ENCODE measurements at places on chromosomes 3 and 15.
A peak's percentile ranks its signal among the peaks of the same experiment; 100 is the strongest.

GRCh38 chr3:140384876-140385275 is 293.0 kb upstream of the TRIM42 start:
- no peak for DNase-seq

- no peak for DNase-seq
Observed at GRCh38 chr3:158103081-158103886, 2.9 kb downstream of the SHOX2 start.

DNA sequence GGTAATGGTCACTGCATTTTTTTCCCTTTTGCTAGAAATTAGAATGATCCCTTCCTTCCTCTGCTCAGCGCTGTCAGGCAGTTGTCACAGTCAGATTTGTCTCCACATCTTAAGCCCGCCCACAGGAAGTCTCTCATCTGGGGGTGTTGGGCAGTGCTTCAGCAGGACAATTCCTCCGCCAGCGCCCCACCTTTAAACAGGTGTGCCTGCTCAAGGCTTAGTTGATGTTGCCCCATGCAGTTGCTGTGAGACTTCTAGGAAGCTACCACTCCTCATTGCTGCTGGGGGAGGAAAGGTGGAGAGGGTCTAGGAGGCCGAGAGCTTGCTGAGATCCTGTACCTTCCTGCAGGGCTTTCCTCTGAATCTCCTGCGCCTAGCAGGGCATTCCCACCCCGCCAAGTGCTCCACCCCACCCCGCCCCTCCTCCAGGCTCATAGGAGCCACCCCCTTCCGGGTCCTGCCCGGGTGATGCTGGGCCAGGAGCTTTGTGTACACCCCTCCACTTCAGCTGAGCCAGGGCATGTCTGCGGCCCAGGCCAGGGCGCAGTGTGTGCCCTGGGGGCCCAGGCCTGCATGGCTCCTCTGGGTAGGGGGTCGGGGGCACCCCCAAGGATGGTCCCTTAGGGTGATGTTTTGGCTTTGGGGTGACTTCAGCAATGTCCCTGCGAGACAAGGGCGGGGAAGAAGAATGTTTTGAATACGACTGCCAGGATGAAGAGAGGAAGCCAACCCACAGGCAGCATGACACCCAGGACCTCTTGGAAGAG is 68.7 kb downstream of the TRAK1 start:
- DNase-seq = peak; percentile 14

DNA sequence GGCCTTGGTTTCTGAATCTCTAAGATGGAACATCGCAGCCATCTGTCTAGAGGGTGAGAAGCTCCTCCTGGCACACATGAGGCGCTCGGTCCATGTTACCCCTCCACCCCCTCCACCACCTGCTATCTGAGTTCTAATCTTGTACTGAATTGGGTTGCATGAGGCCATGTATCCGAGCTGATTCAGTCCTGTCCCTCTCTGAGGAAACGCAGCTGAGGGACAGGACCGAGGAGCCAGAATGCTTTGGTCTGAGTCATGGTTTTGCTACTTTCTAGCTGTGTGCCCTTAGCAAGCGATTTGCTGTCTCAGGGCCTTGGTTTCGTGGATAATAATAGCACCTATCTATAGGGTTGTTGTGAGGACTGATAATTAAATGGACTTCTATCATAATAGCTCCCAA is 87.8 kb upstream of the SEC13 start:
- no peak for DNase-seq

DNA sequence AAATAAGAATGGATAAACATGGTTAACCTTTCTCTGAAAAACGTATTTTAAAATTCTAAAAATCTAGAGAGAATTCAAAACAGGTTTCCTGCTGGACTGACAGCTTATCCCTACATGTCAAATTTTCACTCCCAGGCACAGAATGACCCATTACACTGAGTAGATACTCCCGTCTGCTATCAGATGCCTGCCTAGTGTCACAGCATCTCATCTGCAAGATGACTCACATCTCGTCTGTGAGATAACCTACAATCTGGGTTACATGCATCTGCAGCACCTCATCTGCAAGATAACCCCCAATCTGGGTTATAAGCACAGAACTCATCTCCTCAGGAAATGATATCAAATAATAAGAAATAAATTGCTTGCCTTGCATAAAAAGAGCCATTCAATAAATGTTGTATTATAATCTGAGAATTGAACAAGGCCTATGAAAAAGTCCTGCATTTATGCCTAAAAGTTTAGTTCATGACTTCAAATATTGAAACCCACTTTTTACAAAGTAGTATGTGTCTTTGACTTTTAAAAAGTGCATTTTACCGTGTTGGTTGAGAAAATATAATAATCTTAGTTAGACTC is 188.3 kb upstream of the THBS1 start:
- DNase-seq = no peak

DNA sequence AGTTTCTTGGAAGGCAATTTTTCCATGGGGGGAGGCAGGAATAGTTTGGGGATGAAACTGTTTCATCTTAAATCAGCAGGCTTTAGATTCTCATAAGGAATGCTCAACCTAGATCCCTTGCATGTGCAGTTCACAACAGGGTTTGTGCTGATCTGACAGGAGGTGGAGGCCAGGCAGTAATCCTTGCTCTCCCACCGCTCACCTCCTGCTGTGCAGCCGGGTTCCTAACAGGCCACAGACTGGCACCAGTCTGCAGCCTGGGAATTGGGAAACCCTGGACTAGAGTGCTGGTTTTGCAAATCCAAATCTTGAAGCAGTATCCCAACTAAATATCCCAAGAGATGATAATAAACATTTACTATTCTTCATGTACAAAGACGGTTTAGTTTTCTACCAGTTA is 256.3 kb upstream of the TMCO5A start:
- no peak for DNase-seq

GRCh38 chr3:194985031-194985578 is 285.9 kb downstream of the XXYLT1 start:
- DNase-seq = peak; percentile 24

DNA sequence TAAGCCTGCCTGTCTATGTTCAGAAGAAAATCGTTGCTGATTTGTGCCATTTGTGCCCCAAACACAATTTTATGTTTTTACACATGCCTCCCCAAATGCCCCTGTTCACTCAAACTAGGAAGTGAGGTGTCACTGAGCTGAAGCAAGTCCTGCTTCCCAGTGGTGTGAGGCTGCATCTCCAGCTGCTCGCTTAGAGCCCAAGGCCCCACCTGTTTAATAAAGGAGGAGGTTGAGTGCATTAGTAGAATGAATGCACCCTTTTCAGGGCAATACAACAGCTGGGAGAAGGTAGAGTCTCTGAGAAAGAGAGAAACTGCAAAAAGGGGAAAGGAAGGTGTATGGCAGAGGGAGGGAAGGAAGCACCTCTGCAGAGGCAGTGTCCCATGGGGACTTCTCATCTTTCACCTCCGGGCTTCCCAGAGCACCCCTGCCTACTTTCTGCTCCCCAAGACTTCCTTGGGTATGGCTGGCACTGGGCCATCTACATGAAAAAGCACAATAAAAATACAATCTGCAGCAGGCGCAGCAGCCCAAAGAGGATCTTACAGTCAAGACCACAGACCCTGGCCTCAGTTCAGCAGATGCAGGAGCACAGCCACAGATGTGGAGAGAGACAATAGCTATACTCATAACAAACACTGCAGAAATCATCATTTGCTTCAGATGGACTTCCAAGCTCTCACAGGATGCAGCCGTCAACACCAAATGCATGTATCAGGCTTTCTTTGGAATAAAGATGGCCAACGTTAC is 165.9 kb downstream of the POLR2M start:
- no peak for DNase-seq

- DNase-seq = no peak
Observed at GRCh38 chr15:36106640-36107335, 472.6 kb upstream of the CDIN1 start.

GRCh38 chr3:55296030-55296429 is 191.1 kb downstream of the WNT5A start:
- DNase-seq = no peak

DNA sequence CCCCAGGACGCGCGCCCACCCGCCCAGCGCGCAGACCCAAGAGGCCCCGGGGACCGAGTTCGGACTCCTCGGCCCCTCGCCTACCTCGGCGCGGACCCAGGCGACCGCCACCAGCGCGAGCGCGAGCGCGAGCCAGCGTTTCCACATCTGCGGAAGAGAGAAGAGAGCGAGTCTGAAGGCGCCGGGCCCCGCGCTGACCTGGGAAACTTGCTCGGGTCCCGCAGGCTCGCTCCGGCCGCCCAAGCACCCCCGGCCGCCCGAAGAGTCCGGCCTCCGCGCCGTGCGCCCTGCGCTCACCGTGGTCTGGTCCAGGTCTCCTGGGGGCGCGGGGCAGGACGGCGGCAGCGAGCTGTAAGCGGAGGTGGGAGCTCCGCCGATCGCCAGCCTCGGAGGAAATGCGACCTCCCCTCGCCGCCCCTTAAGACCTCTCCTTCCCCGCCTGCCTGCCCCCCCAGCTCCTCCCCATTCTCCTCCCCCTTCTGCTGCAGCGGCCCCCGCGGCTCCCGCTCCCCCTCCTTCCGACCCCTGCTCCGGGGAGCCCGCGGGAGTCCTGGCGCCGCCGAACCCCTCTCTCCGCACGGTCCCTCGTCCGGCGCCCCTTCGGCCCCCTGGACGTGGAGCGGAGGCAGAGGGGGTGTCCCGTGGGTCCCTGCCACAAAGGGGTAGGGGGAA is at the start of gene FSTL1:
Gene FSTL1, minus strand, starts transcription at position 393 of the 672 bp plus-strand sequence. Its CDS starts 246 bp downstream, at position 147.
- no peak for DNase-seq

GRCh38 chr3:46939578-46940445 is 36.7 kb downstream of the CCDC12 start:
- DNase-seq = no peak

All from CD4-positive, alpha-beta T cell treated with Interferon gamma for 1 hour (primary cell).